ENCODE measurements at places on chromosomes 6 and 20. TPM values are rescaled to one million over a fixed set of nuclear protein-coding genes. Genes with fewer than 3 reads are reported as not detected.

GRCh38 chr6:53112871-53113270, 35.8 kb downstream of the GCM1 start:
- H3K4me1 ChIP-seq, result no peaks in the 10 kb centered on the region
- H3K4me3 ChIP-seq, result no peak overlapping the region
- no peak overlapping the region for H3K27ac ChIP-seq
- H3K36me3 ChIP-seq, result no peaks in the 10 kb centered on the region
- no peaks in the 10 kb centered on the region for H3K27me3 ChIP-seq

The RIPOR3 gene
- total RNA-seq, result not detected

GRCh38 chr6:146410851-146411595, 132.6 kb upstream of the RAB32 start:
- no peaks in the 10 kb centered on the region for H3K27me3 ChIP-seq
- no peak overlapping the region for H3K4me3 ChIP-seq
- H3K4me1 ChIP-seq, result no peaks in the 10 kb centered on the region
- H3K27ac ChIP-seq, result no peak overlapping the region
- no peaks in the 10 kb centered on the region for H3K36me3 ChIP-seq

DNA sequence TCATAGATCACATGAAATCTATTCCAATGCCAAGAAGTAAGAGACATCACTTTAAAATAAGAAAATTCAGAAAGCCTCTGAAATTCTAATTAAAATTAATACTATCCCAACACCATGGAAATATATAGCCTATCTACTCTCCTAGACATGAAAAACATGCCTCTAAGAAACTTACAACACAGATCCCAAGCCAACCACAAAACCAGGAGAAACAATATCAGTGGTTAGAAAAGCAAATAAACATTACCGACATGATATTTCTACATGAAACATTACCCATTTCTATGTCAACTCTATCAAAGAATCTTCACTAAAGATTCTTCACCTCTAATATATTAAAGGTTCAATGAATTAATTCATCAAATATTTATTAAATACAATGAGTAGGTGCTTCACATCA, 4.8 kb downstream of the EPB41L2 start:
- DNase-seq, result no peak
- H3K27ac ChIP-seq, result no peak overlapping the region
- no peaks in the 10 kb centered on the region for H3K36me3 ChIP-seq

DNA sequence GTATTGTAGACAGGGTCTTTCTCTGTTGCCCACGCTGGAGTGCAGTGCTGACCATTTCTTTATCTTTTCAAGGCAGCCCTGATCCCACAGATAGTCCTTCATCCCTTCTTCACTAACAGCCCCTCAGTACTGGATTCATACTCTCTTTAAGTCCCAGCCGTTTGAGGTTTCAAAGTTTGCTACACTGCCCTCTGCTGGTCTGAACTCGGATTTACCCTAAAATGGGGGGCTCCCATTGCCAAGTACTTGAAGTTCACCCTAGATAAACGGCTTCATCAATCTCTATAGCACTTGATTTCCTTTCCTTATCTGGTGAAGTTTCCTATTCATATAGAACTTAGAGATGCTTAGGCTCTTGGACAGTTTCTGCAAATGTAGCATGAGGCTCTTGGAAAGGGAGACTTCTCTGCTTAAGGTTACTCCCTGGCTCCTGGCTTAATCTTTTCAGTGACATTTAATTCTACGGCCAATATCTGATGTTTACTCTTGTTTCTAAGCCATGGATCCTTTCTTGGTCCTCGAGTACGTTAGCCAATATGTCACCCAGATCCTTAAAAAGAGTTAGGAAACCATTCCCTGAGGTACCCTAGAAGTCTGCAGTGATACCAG, 21.4 kb upstream of the PREP start:
- H3K4me3 ChIP-seq, result no peak overlapping the region
- no peaks in the 10 kb centered on the region for H3K27me3 ChIP-seq
- H3K27ac ChIP-seq, result no peak overlapping the region
- H3K36me3 ChIP-seq, result no peaks in the 10 kb centered on the region
- DNase-seq, result peak; percentile 62
- no peaks in the 10 kb centered on the region for H3K4me1 ChIP-seq

- no peaks in the 10 kb centered on the region for H3K4me1 ChIP-seq
- no peaks in the 10 kb centered on the region for H3K27me3 ChIP-seq
- H3K36me3 ChIP-seq, result no peaks in the 10 kb centered on the region
- no peak overlapping the region for H3K4me3 ChIP-seq
Measured at GRCh38 chr20:57030611-57031600, 235.5 kb downstream of the BMP7 start.

DNA sequence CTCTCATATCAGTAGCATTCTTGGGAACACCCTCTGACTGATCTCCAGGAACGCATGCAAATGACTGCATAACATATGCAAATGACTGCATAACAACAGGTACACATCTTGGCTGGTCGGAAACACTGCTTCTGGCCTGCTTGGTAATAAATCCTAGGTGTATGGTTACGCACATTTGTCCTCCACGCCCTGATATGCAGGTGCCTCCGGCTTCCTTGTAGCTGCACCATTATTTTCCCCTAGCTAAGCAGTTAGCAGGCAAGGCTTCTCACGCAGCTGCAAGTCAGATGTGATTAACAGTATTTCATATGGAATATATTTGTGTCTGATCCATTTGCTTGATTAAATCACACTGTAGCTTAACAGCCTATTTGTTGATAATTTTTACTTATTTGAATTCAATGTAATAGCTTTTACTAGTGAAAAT, 5.9 kb downstream of the RPS6KA2 start:
- no peak for DNase-seq
- H3K4me1 ChIP-seq, result peaks cover 2% of the 10 kb centered on the region
- no peaks in the 10 kb centered on the region for H3K27me3 ChIP-seq
- H3K27ac ChIP-seq, result no peak overlapping the region
- no peaks in the 10 kb centered on the region for H3K36me3 ChIP-seq
- H3K4me3 ChIP-seq, result no peak overlapping the region

DNA sequence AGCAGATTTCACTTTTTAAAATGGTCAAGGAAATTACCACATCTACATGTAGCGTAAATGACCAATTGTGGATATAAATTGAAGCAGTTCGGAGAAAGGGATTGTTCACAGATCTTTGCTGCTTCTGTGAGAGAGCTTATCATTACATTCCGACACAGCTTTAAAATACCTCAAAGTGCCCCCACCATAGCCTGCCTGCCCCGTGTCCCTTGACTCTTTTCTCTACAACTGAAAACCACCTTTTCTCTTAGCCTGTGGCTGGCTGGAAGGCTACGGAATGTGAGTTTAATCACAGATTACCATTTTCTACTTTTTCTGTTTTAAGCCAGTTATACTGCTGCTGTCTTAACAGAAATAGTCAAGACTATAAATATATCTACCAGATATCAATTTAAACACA, 347.2 kb upstream of the MAP3K7 start:
- H3K27me3 ChIP-seq, result no peaks in the 10 kb centered on the region
- no peaks in the 10 kb centered on the region for H3K4me1 ChIP-seq
- DNase-seq, result no peak
- no peak overlapping the region for H3K27ac ChIP-seq
- H3K4me3 ChIP-seq, result no peak overlapping the region
- H3K36me3 ChIP-seq, result no peaks in the 10 kb centered on the region

- no peak overlapping the region for H3K27ac ChIP-seq
- H3K4me1 ChIP-seq, result no peaks in the 10 kb centered on the region
- no peaks in the 10 kb centered on the region for H3K27me3 ChIP-seq
- H3K36me3 ChIP-seq, result no peaks in the 10 kb centered on the region
- no peak overlapping the region for H3K4me3 ChIP-seq
- DNase-seq, result no peak
Measured at GRCh38 chr6:149904661-149905370, 6.9 kb upstream of the RAET1E start.

All from naive thymus-derived CD4-positive, alpha-beta T cell (primary cell).